ENCODE measurements at places on chromosomes 5 and 9.

GRCh38 chr9:87270221-87270847 is 227.3 kb upstream of the DAPK1 start:
- no peak for DNase-seq

DNA sequence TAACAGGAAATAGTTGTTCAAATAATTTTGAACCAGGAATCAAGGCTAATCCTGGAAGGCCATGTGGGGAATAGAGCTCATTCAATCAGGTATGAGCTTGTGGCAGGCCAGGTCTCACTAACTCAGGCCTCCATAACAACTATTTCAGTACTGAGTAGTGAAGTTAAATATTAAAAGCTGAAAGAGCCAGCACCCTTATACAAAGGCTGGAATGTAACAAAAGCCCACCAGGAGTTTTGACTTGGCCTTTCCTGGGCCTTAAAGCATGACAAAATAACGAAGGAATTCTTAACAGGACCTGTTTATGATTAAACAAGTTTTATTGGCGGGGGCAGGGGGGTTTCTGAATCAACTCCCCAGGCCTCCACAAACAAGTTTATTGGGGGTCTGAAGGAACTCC is 1146.7 kb downstream of the CDH9 start:
- no peak for DNase-seq

DNA sequence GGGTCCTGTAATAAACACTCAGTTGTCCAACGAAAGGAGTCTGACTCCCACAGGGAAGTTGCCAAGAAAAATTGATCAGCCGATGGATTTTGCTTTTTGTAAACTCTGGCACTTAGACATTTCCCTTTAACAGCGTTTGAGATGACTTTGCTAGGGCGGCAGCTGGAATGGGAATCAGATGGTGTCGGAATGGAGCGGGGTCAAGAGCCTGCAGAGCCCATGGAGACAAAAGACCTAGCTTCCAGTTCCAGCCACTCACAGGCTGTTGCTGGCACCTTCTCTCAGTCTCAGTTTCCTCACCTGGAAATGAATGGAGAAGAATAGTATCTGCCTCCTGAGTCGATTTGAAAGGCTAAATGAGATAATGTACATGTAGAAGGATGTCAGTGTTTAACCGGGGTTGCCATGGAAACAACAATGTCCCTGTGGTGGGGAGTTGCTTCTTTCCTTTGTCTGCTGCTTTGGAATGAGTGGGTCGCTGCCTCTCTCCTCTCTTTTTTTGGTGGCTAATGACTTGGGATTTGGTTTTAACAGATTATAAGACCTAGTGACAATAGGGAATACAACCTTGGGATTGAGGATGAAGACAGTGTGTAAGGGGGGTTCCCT is 137.4 kb downstream of the GAS1 start:
- no peak for DNase-seq

DNA sequence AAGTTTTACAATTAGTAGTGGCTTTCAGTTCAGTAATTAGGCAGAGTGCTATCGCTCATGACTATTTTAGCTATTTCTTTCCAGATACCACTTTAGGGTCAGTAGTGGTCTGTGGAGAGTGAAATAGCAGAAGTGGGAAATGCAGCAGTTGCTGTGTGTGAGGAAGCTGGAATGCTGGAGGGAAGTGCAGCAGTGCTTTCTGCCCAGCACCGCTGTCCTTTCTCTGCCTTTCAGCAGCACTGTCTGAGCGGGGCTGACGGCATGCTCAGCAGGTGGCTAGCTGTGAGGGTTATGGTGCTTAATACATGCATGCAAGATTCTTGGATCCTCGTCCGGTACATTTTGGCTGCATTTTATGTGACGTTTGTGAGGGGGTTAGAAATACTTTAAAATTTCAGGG is 213.9 kb downstream of the PBX3 start:
- no peak for DNase-seq

GRCh38 chr5:53913941-53914340 is 353.5 kb downstream of the NDUFS4 start:
- no peak for DNase-seq

DNA sequence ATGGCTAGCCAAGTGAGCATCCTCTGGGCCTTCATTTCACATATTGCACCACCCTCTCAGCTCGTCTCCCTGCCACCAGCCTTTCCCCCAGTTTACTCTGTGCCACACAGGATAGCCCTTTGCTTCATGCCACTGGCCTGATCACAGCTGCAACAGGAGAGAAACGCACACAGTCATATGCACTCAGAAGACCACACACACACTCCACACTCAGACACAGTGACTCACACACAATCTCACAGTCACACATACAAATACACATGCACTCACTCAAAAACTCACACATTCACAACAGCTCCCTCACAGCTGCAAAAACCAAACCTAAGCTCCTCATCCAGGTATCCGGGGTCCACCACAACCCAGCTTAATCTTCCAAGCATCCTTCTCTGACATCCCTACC is 38.7 kb downstream of the TTC39B start:
- DNase-seq: no peak

DNA sequence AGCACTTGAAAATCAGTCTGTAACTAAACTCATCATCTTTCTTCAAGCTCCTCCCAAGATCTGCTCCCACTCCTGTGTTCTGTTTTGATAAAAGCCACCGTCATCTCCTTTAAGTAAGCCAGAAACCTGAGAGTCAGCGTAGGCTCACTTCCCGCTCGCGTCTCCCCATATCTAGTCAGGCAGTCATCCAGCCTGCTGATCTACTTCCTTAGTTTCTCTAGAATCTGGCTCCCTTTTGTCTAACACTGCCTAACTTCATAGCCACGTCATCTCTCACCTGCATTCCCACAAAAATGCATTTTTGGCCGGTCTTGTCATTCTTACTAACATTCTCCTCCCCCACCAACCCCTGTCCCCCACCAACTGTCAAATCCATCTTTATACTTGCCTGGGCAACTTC is 3.0 kb upstream of the TJP2 start:
- no peak for DNase-seq

DNA sequence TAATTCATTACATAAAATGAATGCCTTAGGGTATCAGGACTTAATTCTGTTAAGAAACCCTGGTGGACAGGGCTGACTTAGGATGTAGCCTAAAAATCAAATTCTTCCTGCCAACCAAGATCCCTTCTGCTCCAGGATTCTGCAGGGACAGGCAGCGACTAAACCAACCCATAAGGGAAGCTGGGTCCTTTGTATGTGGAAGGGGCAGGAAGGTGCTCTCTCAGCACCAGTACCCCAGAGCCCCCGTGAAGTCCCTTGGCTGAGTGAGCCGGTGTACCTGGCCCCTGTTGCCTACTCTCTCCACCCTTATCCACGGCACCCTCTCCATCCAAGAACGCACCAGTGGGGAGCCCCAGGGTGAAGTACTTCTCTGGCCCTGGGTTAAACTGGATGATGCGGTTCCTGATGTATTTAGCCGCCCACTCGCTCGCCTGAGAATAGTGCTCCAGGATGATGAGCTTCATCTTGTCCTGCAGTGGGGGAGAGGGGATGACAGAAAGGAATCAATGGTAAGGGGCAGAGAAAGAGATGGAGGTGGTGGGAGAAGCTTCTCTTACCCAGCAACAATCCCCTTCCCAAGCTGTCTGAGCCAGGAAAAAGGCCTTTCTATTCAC is 1.1 kb downstream of the GNPDA1 start:
- DNase-seq: no peak

DNA sequence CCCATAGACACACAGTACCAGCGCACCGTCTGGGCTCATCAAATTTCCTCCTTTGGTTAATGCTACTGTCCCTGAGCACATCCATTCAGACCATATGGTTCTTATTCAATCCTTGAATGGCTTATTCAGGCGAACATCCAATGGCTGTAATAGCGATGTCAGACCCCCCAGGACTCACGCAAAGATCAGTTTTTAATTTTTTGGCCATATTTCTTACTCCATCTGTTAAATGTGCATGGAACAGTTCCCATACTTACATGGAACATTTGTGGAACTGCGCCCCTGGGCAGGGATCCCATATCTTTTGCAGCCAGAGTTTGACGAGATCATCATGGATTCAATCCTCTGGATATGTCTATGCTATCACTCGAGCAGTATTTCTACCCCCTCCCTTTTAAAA is 213.2 kb downstream of the ADAMTS6 start:
- no peak for DNase-seq

Data from H54 (cell line).